ENCODE measurements at places on chromosomes 3 and 15.

DNA sequence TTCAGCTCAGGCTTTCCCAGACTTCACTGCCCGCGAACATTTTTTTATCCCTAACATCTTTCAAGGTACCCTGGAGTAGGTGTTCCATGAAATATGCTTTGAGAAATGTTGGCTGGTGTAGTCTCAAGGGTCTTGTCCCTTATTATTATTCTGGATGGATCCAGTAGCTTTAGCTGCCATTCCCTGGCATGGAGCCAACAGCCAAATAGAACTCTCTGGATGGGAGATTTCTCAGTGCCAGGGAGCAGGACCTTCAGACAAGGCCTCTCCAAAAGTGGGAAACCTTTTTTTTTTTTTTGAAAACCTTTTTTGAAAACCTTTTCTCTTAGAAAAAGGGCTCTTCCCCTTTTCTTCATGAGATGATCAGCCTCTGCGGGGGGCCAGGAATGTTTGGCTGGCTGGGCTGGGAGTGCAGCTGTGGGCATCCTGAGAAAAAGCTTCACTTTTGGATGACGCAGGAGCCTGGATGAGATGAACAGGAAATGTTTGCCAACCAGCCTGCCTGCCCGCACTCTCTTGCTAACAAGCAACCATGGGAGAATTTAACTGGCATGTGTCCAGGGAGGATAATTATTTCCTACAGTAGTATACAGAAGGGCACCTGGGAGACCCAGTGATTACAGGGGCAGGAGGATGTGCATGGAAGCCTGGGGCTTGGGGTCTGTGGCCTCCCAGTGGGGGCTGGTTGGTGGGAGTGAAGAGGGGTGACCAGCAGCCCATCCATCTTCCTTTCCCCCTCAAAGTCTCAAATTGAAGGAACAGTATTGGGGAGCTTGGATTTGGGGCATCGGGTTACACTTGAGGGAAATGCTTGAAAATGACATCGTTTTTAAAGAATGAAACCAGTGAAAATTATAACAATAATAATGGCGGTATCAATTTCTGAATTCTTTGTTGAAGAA lies 109.1 kb upstream of the LRIG1 start:
- DNase-seq: no peak

- DNase-seq: no peak
Observed at GRCh38 chr3:164890061-164890460, 188.2 kb downstream of the SI start.

DNA sequence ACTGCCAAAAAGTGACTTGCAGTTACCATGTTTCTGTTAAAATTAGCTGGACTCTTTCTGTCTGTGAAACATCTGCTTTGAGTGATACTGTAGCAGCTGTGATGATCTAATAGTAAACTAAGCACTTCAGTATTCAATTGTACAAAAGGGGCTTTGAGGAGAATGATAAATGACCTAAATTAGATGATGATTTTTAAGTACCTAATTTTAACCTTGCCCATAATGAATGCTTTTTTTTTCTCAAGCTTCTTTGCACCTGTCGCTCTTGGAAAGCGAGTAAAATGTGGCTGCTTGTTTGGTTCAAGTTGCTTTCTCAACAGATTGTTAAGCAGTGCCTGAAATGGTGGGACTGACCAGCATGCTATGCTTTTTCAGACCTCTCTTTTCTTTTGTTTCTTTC lies 752.3 kb downstream of the EPHA3 start:
- no peak for DNase-seq

DNA sequence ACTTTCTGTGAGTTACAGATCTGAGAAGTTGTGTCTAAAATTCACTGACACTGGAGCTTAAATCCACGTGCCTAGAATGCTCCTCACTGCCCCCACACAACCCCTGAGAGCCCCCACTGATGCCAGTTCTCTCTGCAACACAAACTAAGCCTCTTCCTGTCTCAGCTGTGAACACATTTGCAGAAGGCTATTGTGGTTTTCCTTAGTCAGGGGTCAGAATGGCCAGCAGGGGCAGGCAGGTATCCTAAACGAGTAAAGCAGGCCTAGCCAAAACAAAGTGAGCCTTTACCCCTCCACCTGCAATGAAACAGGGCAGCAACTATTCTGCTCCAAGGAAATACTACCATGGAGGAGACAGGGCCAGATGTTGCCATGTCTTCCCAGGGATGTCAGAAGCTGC lies 78.6 kb downstream of the FHIT start:
- no peak for DNase-seq

GRCh38 chr3:147397155-147397874 lies 9.0 kb downstream of the ZIC4 start:
- DNase-seq: no peak
